ENCODE measurements at places on chromosomes 6 and 20. TPM values are rescaled to one million over a fixed set of nuclear protein-coding genes. Genes with fewer than 3 reads are reported as not detected.

DNA sequence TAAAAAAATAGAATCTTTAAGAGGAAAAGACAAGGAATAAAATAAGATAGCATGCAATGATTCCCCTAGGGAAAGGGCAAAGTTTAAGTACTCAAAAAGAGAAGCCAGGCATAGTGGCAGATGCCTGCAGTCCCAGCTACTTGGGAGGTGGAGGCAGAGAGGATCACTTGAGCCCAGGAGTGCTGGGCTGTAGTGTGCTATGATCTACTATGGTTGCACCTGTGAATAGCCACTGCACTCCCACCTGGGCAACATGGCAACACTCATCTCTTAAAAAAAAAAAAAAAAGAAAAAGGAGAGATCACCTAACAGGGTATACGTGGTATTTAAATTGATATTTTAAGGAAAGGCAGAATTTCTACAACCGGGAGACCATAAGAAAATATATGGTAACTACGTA, 16.0 kb downstream of the EPHA7 start:
- no peak overlapping the region for H3K4me3 ChIP-seq
- H3K27me3 ChIP-seq = no peaks in the 10 kb centered on the region
- no peak overlapping the region for H3K27ac ChIP-seq
- H3K36me3 ChIP-seq = no peaks in the 10 kb centered on the region

GRCh38 chr6:18209539-18210197, 54.4 kb downstream of the KDM1B start:
- no peaks in the 10 kb centered on the region for H3K36me3 ChIP-seq
- H3K4me3 ChIP-seq = no peak overlapping the region
- no peak for DNase-seq
- H3K4me1 ChIP-seq = no peaks in the 10 kb centered on the region
- H3K27ac ChIP-seq = no peak overlapping the region

- DNase-seq = no peak
- no peaks in the 10 kb centered on the region for H3K4me1 ChIP-seq
- H3K36me3 ChIP-seq = no peaks in the 10 kb centered on the region
- no peak overlapping the region for H3K27ac ChIP-seq
- H3K27me3 ChIP-seq = no peaks in the 10 kb centered on the region
Observed at GRCh38 chr6:106275692-106276091, 49.9 kb downstream of the ATG5 start.

DNA sequence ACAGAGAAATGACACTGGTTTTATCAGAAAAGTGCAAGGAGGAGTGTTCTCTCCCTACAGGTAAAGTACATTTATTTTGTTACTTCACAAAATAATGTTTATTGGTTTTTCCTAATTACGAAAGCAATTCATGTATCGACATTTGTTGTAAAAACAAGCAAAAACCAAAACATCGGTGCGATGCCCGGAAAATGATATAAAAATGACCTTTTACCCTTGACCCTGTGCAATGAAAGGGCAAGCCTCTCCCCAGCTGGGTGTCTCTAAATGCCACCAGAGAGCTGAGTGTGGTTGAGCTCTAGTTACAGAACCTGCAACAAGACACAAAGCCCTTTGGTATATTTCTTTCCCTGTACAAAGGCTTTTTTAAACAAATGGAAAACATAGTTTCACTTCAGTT, 65.4 kb downstream of the CD164 start:
- H3K27ac ChIP-seq = no peak overlapping the region
- H3K27me3 ChIP-seq = no peaks in the 10 kb centered on the region
- H3K4me1 ChIP-seq = no peaks in the 10 kb centered on the region
- DNase-seq = no peak

DNA sequence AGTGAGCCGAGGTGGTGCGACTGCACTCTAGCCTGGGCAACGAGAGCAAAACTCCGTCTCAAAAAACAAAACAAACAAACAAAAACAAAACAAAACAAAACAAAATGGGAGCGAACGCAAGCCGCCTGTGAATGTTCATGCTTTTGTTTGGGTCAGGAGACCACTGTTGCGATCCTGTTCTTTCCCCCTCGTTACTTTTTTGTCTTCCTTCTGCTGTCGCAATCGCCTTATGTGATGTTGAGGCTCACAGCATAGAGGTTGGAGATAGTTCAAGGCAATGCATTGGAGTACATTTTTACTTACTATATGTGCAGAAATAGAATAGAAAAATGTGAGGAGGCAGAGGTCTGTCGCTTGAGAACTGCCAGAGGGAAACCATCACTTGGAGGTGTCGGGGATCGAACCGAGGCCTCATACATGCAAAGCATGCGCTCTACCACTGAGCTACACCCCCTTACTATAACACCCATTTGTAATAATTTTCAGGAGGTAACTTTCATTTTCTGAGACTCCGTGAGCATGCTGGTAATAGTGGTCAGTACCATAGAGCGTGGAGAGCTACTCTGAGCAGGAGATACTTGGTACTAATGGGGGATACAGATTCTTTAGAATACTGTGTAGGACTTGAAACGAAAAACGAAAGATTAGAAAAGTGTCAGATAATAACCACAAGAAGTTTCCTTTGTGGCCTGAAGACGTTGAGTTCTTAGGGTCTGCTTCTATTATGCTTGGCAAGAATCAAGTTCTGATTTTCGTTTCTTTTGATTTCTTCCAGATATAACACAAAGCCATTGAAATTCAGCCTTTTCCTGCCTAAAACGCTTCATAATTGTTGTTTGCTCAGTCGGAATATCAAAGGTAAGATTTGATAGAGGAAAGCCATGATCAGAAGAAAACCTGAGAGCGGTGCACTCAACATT, 121.1 kb downstream of the TRIM27 start:
- no peaks in the 10 kb centered on the region for H3K36me3 ChIP-seq
- H3K4me3 ChIP-seq = no peak overlapping the region
- no peaks in the 10 kb centered on the region for H3K27me3 ChIP-seq
- H3K4me1 ChIP-seq = no peaks in the 10 kb centered on the region
- H3K27ac ChIP-seq = no peak overlapping the region

The VSTM2L gene
- 3.1 TPM for total RNA-seq

The RIPPLY2 gene
- total RNA-seq = not detected

- H3K36me3 ChIP-seq = no peaks in the 10 kb centered on the region
- H3K27me3 ChIP-seq = no peaks in the 10 kb centered on the region
- H3K27ac ChIP-seq = no peak overlapping the region
- H3K4me3 ChIP-seq = no peak overlapping the region
- DNase-seq = no peak
Observed at GRCh38 chr6:147078106-147078505, 126.1 kb upstream of the STXBP5 start.

The MTO1 gene
- total RNA-seq = 33.0 TPM

DNA sequence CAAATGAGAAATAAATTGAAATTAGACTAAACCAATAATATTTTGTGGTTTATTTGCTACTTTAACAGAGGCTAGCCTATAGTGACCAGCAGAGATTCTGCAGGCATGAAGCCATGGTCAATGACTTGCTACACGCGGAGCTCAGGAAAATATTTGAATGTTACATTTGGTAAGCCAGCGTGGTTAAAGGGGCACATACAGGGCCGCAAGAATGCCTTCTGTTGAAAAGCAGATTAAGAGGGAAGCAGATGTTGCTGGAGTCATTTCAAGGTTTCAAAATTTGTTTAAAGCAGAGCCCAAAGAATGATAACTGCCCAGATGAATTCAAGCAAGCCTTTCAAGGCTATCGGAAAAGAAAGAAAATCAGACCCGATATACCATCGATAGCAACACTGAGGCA, 294.3 kb upstream of the MAN1A1 start:
- H3K4me3 ChIP-seq = no peak overlapping the region
- H3K4me1 ChIP-seq = no peaks in the 10 kb centered on the region
- DNase-seq = no peak
- no peaks in the 10 kb centered on the region for H3K36me3 ChIP-seq

The RIMS4 gene
- 16.6 TPM for total RNA-seq

DNA sequence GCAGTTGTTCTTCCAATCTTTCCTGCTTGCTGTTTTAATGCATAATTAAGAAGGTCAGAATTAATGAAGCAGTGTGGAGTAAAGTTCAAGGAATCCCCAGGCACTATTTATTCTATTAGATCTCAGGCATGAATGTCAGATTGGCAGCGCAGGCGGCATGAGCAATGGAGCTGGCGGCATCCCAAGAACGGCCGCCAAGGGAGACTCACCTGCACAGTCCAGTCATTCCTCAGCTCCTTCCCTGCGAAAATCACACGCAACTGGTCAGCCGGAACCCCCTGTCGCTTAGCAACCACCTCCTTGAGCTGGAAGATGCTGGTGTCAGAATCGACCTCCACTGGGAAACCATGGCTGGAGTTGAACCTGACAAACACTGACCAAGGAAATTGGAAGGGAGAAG, 284.5 kb downstream of the PRKN start:
- H3K27ac ChIP-seq = no peak overlapping the region
- no peaks in the 10 kb centered on the region for H3K36me3 ChIP-seq
- no peaks in the 10 kb centered on the region for H3K4me1 ChIP-seq

- DNase-seq = no peak
- H3K4me1 ChIP-seq = no peaks in the 10 kb centered on the region
- no peaks in the 10 kb centered on the region for H3K27me3 ChIP-seq
- H3K4me3 ChIP-seq = no peak overlapping the region
Observed at GRCh38 chr6:6943421-6943820, 164.3 kb upstream of the RREB1 start.

The NFKBIL1 gene
- total RNA-seq = 19.8 TPM

DNA sequence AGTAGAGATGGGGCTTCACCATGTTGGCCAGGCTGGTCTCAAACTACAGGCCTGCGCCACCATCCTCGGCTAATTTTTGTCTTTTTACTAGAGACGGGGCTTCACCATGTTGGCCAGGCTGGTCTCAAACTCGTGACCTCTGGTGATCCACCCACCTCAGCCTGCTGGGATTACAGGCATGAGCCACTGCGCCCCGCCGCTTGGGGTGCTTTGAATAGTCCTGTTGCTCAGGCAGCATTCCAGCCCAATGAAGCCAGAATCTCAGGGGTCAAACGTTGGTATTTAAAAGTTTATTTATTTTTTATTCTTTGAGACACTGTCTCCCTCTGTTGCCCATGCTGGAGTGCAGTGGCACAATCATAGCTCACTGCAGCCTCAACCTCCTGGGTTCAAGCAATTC, 11.3 kb downstream of the MOCS3 start:
- no peaks in the 10 kb centered on the region for H3K4me1 ChIP-seq
- DNase-seq = no peak
- H3K27me3 ChIP-seq = no peaks in the 10 kb centered on the region
- H3K27ac ChIP-seq = no peak overlapping the region
- no peak overlapping the region for H3K4me3 ChIP-seq
- no peaks in the 10 kb centered on the region for H3K36me3 ChIP-seq

DNA sequence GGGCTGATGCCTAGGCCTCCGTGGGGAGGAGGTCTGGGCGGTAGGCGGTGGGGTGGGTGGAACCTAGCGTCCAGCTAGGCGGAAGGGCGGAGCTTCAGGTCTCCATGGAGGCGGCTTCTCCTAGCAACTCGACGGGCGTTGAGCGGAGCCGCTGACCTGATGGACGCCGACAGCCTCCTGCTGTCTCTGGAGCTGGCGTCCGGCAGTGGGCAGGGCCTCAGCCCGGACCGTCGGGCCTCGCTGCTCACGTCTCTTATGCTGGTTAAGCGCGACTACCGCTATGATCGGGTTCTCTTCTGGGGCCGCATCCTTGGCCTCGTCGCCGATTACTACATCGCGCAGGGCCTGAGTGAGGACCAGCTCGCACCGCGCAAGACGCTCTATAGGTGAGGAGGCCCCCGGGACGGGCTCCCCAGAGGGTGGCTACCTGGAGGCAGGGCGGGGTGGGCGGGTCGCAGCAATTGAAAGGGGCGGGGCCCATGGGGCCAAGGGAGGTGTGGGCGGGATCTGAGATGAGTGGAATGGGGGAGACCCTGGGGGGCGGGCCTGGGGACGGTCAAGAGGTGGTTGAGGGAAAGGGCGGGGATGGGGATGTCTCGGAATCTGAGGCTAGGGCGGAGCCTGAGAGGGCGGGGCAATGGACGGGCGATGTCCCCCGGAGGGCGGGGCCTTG, at the start of gene RSPH9:
TSS of gene RSPH9 (plus strand) at position 97 of the 673 bp plus-strand sequence. CDS start at position 160, 63 bp downstream.
- H3K36me3 ChIP-seq = peaks cover 4% of the 10 kb centered on the region
- no peaks in the 10 kb centered on the region for H3K4me1 ChIP-seq
- H3K27ac ChIP-seq = no peak within 1 kb of the TSS
- H3K4me3 ChIP-seq = no peak within 1 kb of the TSS
- DNase-seq = peak; percentile 89
